ENCODE measurements at places on chromosomes 6 and 20.
A peak's percentile ranks its signal among the peaks of the same experiment; 100 is the strongest.

DNA sequence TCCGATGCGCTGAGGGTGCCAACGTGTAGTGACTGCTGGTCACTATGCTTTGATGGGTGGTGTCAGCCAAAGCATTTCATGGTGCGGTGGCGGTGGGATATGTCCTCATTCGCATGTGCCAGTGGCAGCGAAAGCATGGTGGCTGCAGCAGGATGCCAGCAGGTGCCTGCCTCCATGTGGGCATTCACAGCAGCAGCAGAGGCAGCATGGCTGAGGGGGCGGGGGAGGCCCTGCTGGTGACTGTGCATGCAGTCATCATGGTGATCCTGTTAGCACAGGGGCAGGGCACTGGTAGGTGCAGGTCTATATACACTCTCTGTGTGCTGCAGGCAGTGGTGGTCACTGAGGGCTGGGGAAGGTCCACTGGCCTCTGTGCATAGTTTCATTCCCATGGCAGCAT, 22.0 kb downstream of the FIG4 start:
- peaks cover 50% of the 10 kb centered on the region for H3K4me1 ChIP-seq
- no peaks in the 10 kb centered on the region for H3K27me3 ChIP-seq
- H3K4me3 ChIP-seq, result no peak overlapping the region
- no peak for DNase-seq
- no peak overlapping the region for H3K27ac ChIP-seq

GRCh38 chr6:99790679-99791078, 184.0 kb downstream of the PRDM13 start:
- H3K4me1 ChIP-seq, result no peaks in the 10 kb centered on the region
- no peak overlapping the region for H3K4me3 ChIP-seq
- DNase-seq, result no peak
- H3K27ac ChIP-seq, result no peak overlapping the region
- H3K27me3 ChIP-seq, result peaks cover 62% of the 10 kb centered on the region

GRCh38 chr6:105691971-105692370, 289.1 kb upstream of the PREP start:
- no peaks in the 10 kb centered on the region for H3K36me3 ChIP-seq
- H3K27me3 ChIP-seq, result no peaks in the 10 kb centered on the region
- no peak for DNase-seq
- no peaks in the 10 kb centered on the region for H3K4me1 ChIP-seq

DNA sequence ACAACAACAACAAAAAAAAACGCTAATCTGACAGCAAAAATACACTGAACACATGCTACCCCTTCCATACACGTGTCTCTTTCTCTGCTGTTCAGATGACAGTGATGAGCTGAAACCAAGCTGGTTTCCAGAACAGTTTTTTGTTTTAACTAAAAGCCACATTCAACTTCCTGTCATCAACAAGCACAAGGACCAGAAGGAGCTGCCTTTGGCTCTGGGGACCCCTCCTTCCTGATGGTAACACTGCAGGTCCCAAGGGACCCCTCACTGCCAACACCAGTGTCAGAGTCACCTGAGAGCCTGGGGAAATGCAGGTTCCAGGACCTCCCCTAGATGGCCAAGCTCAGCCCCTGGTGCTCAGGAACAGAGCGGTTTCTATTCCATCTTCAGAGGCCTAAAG, 6.0 kb downstream of the CST7 start:
- H3K27me3 ChIP-seq, result no peaks in the 10 kb centered on the region
- DNase-seq, result no peak

DNA sequence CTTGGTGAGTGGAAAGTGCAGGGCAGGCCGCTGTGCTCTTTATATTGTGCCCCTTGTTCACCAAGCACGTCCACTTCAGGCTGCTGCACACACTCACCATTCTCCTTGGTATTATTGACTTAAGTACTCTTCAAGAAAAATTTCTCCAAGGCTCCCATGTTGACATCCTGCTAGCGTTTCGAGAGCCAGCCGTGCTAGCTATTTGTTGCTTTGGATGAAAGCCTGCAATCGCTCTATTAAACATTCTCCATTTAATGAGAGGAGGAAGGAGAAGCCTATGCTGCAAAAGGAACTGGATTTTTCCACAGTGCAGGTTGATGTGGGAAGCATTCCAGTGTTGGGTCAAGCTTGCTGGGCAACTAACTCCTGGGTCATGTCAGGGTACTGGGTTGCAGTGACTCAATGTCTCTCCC, 113.5 kb downstream of the CD83 start:
- H3K4me3 ChIP-seq, result no peak overlapping the region
- H3K36me3 ChIP-seq, result no peaks in the 10 kb centered on the region
- H3K4me1 ChIP-seq, result no peaks in the 10 kb centered on the region
- H3K27ac ChIP-seq, result no peak overlapping the region
- H3K27me3 ChIP-seq, result no peaks in the 10 kb centered on the region

DNA sequence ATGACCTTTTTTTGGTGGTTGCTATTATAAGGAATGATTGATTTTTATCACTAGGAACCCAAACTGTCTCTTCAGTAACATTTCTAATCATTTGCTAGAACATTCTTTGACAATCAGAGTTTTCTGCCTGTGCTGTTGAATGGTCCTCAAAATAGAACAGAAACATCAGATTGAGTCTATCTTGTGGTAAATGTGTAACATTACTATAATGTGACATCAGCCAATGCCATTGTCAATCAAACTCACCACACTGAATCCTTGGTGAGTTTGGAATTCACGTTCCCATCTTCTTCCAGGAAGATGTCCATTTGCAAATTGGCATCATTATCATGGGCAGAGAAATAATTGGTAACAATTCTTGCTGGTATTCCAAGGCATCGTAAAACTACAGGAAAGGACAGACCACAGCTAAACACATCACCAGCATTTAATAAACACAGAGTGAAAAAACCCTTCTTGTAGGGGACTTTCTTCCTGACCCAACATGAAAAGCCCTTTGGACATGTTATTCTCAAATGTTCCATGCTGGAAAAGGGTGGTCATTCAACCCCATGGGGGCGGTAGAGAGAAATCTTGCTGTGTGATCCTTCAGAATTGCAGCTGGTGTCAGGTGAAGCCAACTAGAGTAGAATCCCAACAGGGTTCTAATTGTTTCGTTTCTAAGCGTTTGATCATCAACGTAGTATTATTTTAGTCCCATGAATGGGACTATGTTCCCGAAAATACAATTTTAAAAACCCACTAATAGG, 98.5 kb downstream of the F13A1 start:
- no peak overlapping the region for H3K27ac ChIP-seq
- H3K36me3 ChIP-seq, result peaks cover 3% of the 10 kb centered on the region
- H3K27me3 ChIP-seq, result peaks cover 44% of the 10 kb centered on the region
- no peak overlapping the region for H3K4me3 ChIP-seq
- H3K4me1 ChIP-seq, result no peaks in the 10 kb centered on the region

DNA sequence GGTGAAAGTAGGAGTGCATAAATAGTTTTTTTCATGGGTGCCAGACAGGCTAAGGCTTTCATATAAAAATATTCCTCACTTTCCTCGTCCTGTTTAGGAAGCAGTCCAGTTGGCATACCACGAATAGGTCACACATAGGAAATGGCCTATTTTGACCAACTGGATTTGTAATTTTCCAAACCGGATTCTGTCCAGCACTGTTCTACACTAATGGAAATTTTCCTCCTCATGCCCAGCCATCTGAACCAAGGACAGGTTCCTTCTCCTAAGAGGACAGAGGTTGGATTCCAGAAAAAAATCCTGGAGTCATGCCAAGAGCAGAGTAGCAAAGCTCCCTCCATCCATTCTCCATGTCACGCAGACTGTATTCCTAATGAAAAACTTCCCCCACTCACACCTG, 43.1 kb downstream of the PANK2 start:
- H3K27me3 ChIP-seq, result no peaks in the 10 kb centered on the region
- H3K27ac ChIP-seq, result peak overlapping the region; percentile 96
- H3K36me3 ChIP-seq, result peaks cover 10% of the 10 kb centered on the region
- H3K4me1 ChIP-seq, result peaks cover 44% of the 10 kb centered on the region
- DNase-seq, result no peak

DNA sequence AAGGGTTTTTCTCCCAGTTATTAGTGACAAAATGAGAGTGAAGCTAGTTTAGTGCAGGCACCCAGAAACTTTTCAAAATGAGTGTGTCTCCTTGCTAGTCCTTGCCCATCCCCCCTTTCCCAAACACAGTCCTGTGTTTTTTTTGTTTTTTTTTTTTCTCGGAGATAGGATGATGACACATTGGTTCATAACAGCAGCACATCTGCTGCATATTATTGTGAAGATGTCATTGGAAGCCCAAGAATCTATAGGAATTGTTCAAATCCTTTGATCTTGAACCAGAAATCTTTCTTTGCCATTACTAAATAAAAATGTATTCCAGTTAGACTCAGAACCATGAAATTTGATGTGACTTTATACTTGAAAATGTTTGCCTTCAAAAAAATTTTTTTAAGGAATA, 162.4 kb downstream of the FRK start:
- H3K27me3 ChIP-seq, result no peaks in the 10 kb centered on the region
- H3K27ac ChIP-seq, result no peak overlapping the region
- no peaks in the 10 kb centered on the region for H3K4me1 ChIP-seq
- H3K4me3 ChIP-seq, result no peak overlapping the region
- DNase-seq, result no peak

DNA sequence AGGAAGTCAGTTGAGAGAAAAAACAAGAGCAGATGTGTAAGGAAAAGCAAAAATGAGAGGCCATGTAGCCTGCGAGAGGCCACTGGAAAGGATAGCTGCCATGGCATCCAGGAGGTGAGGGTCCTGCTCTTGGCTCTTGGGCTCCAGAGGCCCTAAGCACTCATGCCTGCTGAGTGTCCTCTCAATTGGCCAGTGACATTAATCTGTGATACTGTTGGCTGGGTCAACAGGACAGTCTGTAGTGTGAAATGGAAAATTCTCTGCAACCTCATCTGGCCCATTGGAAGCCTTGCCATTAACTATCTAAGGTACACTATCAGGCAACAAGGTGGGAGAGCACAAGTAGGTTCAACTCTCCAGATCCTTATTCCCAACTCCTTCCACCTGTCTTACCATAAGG, 180.9 kb downstream of the LY86 start:
- H3K36me3 ChIP-seq, result no peaks in the 10 kb centered on the region
- H3K27ac ChIP-seq, result no peak overlapping the region
- peaks cover 21% of the 10 kb centered on the region for H3K27me3 ChIP-seq
- no peak for DNase-seq
- H3K4me1 ChIP-seq, result no peaks in the 10 kb centered on the region

DNA sequence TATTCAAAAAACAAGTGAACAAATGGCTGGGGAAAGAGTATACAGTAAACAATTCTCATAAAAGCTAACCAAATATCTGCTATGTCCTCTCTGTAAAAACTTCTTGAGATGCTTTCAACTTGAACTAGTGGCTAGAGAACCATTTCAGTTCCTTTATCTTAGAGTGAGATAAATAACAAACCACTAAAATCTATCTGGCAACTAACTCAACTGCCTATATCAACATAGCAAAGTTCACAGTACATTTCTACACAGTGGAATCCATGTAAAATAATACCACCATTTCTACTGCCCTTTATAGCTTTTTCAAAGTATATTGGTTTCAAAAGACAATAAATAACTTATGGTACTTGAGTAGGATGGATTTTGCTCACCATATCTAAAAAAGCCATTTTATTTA, 95.1 kb downstream of the MMS22L start:
- H3K36me3 ChIP-seq, result no peaks in the 10 kb centered on the region
- DNase-seq, result no peak
- H3K27me3 ChIP-seq, result no peaks in the 10 kb centered on the region
- no peak overlapping the region for H3K4me3 ChIP-seq
- H3K27ac ChIP-seq, result no peak overlapping the region

GRCh38 chr20:61185181-61185580, 66.9 kb upstream of the CDH4 start:
- H3K4me1 ChIP-seq, result no peaks in the 10 kb centered on the region
- no peak for DNase-seq
- no peaks in the 10 kb centered on the region for H3K36me3 ChIP-seq
- no peak overlapping the region for H3K4me3 ChIP-seq

- H3K4me1 ChIP-seq, result no peaks in the 10 kb centered on the region
- no peak overlapping the region for H3K4me3 ChIP-seq
- DNase-seq, result no peak
- no peak overlapping the region for H3K27ac ChIP-seq
- H3K27me3 ChIP-seq, result no peaks in the 10 kb centered on the region
Measured at GRCh38 chr6:11701573-11701972, 77.0 kb downstream of the ADTRP start.

- DNase-seq, result no peak
- H3K36me3 ChIP-seq, result no peaks in the 10 kb centered on the region
- H3K27me3 ChIP-seq, result no peaks in the 10 kb centered on the region
- no peak overlapping the region for H3K27ac ChIP-seq
Measured at GRCh38 chr6:21158873-21159272, 434.7 kb upstream of the SOX4 start.

- H3K4me3 ChIP-seq, result peak overlapping the region; percentile 54
- peaks cover 4% of the 10 kb centered on the region for H3K36me3 ChIP-seq
- no peaks in the 10 kb centered on the region for H3K27me3 ChIP-seq
- DNase-seq, result no peak
- peak overlapping the region; percentile 94 for H3K27ac ChIP-seq
Measured at GRCh38 chr6:11276911-11277274, 44.4 kb upstream of the NEDD9 start.

GRCh38 chr6:54060286-54060685, 51.0 kb upstream of the MLIP start:
- H3K36me3 ChIP-seq, result no peaks in the 10 kb centered on the region
- H3K27ac ChIP-seq, result no peak overlapping the region
- H3K4me1 ChIP-seq, result no peaks in the 10 kb centered on the region

- H3K27me3 ChIP-seq, result no peaks in the 10 kb centered on the region
- H3K36me3 ChIP-seq, result peaks cover 14% of the 10 kb centered on the region
- H3K4me1 ChIP-seq, result peaks cover 53% of the 10 kb centered on the region
- no peak overlapping the region for H3K27ac ChIP-seq
- no peak for DNase-seq
- no peak overlapping the region for H3K4me3 ChIP-seq
Measured at GRCh38 chr6:79034865-79035264, 43.2 kb downstream of the PHIP start.

- DNase-seq, result no peak
- peak within 1 kb of the TSS; percentile 68 for H3K4me3 ChIP-seq
- no peak within 1 kb of the TSS for H3K27ac ChIP-seq
- H3K36me3 ChIP-seq, result no peaks in the 10 kb centered on the region
Measured at GRCh38 chr20:44810391-44811149, at the start of gene RIMS4. RIMS4 (minus strand) TSS chr20:44810546; CDS start chr20:44810271, 275 bp downstream.

DNA sequence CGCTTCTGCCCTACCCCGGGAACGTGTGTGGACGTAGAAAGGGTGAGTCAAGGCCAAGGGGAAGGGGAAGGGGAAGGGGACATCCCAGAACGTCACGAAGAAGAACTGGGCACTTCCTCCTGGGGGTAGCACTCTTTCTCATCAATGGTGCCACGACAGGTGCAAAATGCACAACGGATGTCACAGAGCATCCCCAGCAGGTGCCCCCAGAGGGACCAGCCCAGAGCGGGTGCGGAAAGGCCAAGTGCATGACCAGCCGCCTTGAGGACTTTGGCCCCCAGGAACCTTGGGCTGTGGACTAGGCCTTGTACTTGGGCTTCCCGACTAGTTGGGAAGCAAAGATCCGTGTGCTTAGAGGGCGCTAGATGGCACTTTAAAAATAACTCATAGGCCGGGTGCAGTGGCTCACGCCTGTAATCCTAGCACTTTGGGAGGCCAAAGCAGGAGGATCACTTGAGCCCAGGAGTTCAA, 12.1 kb upstream of the SRC start:
- no peaks in the 10 kb centered on the region for H3K27me3 ChIP-seq
- H3K36me3 ChIP-seq, result peaks cover 1% of the 10 kb centered on the region
- no peak for DNase-seq
- no peak overlapping the region for H3K27ac ChIP-seq
- H3K4me1 ChIP-seq, result peaks cover 14% of the 10 kb centered on the region

- peaks cover 12% of the 10 kb centered on the region for H3K27me3 ChIP-seq
- H3K27ac ChIP-seq, result peak overlapping the region; percentile 73
- DNase-seq, result no peak
- peaks cover 17% of the 10 kb centered on the region for H3K4me1 ChIP-seq
- H3K36me3 ChIP-seq, result peaks cover 2% of the 10 kb centered on the region
- H3K4me3 ChIP-seq, result peak overlapping the region; percentile 83
Measured at GRCh38 chr20:38674092-38674764, 50.1 kb upstream of the SLC32A1 start.

All from central memory CD8-positive, alpha-beta T cell (primary cell).